Activated CD4-positive, CD25-positive, alpha-beta regulatory T cell treated with anti-CD3 and anti-CD28 coated beads, Interleukin-2, amount 50 U/mL, for 16 hours (primary cell): ENCODE measurements at places on chromosomes 12 and 14.

- no peak for DNase-seq
Measured at GRCh38 chr14:74627076-74627475, 15.0 kb upstream of the LTBP2 start.

DNA sequence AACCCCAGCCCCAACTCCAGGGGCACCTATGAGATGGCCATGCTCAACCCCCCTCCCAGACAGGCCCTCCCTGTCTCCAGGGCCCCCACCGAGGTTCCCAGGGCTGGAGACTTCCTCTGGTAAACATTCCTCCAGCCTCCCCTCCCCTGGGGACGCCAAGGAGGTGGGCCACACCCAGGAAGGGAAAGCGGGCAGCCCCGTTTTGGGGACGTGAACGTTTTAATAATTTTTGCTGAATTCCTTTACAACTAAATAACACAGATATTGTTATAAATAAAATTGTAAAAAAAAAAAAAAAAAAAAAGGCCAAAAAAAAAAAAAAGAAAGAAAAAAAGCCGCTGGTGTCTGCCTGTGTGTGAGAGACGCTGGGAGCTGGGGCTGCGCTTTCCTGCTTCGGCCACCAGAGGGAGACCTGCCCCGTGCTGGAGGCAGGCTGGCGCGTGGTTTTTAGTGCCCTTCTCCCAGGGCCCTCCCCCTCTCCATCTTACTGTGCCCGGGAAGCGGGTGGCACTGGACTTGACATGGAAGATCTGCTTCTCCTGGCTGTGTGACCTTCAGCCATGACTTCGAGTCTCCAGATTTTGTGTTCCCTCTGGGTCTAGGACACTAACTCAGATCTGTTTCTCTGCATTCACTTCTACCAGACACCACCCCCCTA, 3.4 kb upstream of the NXPH4 start:
- peak; percentile 66 for DNase-seq

GRCh38 chr14:22798528-22798927, 16.7 kb downstream of the SLC7A7 start:
- no peak for DNase-seq

GRCh38 chr14:91585856-91586255, 75.7 kb upstream of the PPP4R3A start:
- DNase-seq: no peak

DNA sequence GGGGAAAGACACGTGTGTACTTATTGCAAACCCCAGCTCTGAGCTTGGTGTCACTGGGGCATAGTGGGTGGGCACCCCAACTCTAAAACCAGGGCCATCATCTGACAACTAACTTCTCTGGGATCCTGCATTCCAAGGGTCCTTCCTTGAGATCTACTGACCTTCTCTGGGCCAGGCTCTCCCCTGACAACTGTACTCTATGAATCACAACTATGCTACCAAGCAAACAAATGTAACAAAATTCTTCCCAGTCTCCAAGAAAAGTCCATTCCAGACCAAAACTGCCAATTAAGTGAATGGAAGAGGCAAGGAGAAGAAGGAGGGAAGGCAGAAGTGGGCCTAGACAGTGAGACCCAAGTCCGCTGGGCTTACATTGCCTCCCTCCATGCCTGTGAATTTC, 38.2 kb downstream of the VWF start:
- no peak for DNase-seq

DNA sequence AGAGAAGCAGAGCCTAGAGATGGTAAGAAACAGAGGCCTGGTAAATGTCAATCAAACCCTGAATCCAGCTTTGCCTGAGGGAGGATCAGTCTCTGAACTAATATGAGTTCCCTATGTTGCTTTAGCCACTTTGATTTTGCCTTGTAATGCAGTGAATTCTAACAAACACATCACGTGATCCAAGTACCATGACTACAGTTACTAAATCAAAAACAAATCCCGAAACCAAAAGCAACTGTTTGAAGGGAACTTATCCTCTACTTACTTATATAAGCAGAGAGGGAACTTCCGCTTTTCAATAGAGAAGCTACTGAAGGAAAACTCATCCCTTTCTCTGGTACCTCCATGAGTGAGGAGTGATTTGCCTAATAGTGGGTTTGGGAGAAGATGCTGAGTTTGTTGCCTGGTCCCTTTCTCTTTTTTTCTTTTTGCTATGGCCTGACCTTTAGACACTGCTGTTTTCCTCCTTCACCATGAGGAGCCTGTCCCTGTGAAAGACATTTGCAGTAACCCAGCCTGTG, 7.7 kb upstream of the PPTC7 start:
- no peak for DNase-seq

- no peak for DNase-seq
Measured at GRCh38 chr12:82625523-82625922, 61.2 kb upstream of the TMTC2 start.

GRCh38 chr12:62758216-62758615, 176.7 kb downstream of the PPM1H start:
- no peak for DNase-seq
